ENCODE measurements at places on chromosomes 1 and 21. TPM values are rescaled to one million over a fixed set of nuclear protein-coding genes. Genes with fewer than 3 reads are reported as not detected.

Gene RAP1GAP
- total RNA-seq: 10.7 TPM

Gene AKR7A3
- 0.06 TPM for total RNA-seq

Gene SLAMF6
- not detected for total RNA-seq

Gene FDPS
- total RNA-seq: 161 TPM

Gene GLUL
- total RNA-seq: 28.3 TPM

Gene FHAD1
- total RNA-seq: 0.60 TPM

All from A549 treated with Hydrocortisone at 1 μM for 4 hours (cell line).